Right cardiac atrium (tissue), 5 donors: ENCODE measurements at places on chromosomes 7 and 10.

- no peak for DNase-seq
These were observed 21.3 kb downstream of the STMP1 start for GRCh38 chr7:135683609-135684008.

DNA sequence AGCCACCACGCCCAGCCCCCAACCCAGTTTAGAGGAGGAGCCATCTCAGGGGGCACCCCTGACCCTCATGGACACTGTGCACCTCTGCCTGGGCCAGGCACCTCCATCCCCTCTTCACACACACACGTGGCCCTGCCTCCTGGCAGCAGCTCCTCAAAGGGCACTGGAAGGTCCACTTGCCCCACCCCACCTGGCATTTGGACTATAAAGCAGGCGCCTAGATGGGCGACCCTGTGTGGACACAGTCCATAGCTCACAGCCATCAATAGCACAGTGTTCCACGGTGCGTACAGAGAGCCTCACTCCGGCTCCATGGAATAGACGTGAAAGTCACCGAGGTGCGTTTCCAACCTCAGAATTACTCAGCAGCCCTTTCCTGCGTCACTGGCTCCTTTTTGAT lies 41.0 kb downstream of the FKBP6 start:
- no peak for DNase-seq

- no peak for DNase-seq
These were observed 20.5 kb upstream of the GNAI1 start for GRCh38 chr7:80114159-80114558.

DNA sequence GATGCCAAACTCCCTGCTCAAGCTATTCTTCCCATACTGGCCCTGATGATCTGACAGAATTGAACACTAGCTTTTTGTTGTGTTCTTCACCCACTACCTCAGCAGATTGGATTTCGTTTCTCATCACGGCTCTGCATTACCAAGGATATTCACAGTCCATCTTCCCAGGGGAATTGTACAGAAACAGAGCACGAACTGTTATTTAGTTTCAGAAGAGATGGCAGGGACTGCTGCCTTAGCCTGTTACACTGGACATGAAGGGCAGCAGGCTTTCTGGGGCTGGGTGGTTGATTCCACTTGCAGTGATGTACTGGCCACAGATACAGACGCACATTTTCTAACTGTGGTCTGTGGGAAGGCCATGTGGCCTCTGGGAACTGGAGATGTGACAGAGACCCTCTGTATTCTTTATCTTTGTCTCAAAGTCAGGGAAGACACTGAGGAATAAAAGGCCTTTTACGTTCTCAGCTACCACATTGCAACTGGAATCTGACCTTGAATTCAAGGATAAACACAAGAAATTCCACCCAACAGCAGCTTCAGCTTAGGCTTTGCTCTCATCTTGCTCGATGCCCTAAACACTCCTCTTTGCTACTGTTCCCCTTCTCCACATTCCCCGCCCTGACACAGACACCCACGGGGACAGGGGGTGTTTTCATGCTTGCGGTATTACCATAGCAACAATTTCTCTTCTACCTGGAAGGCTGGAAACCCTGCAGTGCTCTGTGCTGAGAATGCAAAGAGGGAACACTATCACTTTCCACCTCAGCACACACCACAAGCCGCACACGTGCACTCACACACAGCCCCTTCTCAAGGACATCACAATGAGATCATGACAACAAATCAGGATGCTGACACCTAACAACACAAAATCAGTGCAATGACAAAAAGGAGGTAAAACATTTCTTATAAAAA lies 81.7 kb downstream of the RNF216 start:
- no peak for DNase-seq

GRCh38 chr7:17934612-17935240 lies 5.6 kb downstream of the SNX13 start:
- DNase-seq: no peak

- no peak for DNase-seq
These were observed 27.3 kb upstream of the CALD1 start for GRCh38 chr7:134752006-134752760.

DNA sequence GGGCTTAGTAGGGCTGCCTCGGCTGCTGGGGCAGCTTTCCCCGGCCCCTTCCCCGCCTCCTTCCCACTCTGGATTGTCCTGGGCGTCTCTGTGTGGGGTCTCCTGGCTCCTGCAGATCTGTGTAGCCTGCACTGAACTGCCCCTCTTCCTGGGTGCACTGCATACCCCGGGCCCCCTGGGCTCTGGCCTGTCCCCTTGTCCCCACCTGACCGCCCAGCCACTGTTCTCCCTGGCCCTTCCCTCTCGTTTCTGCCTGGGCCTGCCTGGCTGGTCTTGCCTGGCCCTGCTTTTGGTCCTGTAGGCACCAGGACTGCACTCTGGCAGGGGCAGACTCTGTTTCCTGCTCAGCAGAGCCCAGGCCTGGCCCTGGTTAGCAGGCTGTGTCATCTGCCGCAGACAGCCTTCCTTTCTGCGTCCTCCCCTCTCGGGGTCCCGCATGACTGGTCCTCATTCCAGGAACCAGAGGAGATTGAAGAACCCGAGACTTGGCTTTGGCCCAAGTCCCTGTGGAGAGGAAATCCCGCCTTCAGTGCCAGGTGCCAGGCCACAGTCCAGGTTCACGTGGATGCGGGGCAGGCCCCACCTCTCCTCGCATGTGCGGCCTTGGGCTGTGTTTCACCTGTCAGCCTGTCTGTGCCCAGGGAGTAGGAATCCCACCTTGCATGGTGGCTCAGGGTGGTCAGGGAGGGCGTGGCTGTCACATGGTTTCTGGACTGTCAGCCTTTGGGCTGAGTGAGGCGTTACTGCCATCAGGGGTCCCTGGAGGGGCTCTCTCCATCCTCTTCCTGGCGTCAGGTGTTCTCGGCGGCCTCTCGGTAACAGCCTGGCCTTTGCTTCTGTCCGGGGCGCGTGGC lies 9.2 kb downstream of the INPP5A start:
- peak; percentile 51 for DNase-seq

DNA sequence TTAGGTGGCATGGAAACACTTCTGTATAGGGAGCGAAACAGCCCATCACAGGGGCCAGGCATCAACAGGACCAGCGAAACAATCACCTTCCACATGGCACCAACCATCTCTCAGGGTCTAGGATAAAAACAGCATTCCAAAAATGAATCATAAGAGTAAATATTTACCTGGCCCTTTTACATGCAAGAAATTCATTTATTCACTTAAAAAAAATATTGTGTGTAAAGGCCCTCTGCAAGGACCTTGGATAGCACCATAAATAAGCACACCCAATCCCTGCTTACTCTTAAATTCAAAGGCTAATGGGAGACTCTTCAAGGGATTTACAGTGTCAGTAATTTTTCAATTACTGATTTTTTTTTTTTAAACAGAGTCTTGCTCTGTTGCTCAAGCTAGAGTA lies 25.4 kb downstream of the CPVL start:
- DNase-seq: no peak

GRCh38 chr7:41096917-41097316 lies 606.0 kb downstream of the INHBA start:
- no peak for DNase-seq

GRCh38 chr7:112819536-112819935 lies 29.3 kb upstream of the TMEM168 start:
- DNase-seq: no peak

GRCh38 chr7:120793213-120793936 lies 64.6 kb downstream of the TSPAN12 start:
- no peak for DNase-seq

- DNase-seq: no peak
These were observed 11.6 kb upstream of the NKX2-3 start for GRCh38 chr10:99520847-99521764.

DNA sequence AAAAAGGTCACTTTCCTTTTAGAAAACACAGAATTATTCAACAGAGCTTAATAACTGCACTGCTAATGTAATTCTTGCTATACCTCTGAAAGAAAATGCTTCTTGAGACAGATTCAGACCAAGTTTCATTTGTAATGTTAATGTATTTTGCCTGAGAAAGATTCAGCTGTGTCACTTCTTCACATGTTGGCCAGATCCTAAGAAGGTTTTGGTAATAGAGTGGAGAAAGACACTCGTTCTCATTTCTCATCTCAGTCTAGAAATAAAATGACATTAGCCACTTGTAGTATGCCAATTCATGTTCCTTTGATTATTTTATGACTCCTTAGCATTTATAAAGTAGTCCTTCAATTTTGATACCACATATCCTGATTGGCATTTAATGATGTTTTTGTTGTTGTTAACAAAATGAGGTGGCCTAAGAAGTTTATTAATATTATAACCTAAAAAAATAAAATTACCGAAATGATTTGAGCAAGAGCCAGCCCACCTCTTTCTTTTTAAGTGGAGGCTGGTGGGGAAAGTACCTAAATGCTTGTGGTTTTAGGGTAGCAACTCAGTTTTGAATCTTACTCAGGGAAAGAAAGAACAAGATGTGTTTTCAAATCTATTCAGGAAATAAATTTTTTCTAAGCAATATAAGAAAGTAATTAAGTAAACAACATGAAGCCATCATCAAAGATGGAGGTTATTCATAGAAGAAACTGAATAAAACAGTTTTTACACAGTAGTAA lies 16.4 kb upstream of the ELAPOR2 start:
- no peak for DNase-seq

DNA sequence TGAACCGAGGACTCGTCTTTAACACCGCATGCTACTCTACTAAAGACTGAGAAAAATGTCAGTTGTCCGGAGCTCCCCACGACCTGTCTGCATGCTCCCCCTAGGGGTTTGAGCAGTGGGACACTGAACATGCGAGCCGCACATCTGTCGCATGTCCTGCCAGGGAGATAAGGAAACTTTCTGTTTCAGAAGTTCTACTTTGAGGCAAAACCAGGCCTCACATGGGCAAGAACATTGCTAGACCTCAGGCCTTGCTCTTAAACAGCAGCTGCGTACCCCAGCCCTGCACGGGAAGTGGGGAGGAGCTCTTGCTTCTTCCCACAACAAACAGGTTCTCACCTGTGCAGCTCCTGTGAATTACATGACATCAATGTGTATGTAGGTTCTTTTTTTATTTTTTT lies 30.3 kb upstream of the HERPUD2 start:
- no peak for DNase-seq

- peak; percentile 94 for DNase-seq
These were observed 99.4 kb downstream of the CTBP2 start for GRCh38 chr10:125060826-125061556.

GRCh38 chr10:71964098-71964742 lies at the start of gene CHST3:
Gene CHST3, plus strand, starts transcription at chr10:71964395. Its CDS starts 41,448 bp downstream, at chr10:72005843.
- peak; percentile 94 for DNase-seq

GRCh38 chr10:112679392-112679791 lies 232.4 kb downstream of the VTI1A start:
- no peak for DNase-seq

- no peak for DNase-seq
These were observed 81.4 kb upstream of the ADAM12 start for GRCh38 chr10:126469692-126470091.

- DNase-seq: peak; percentile 36
These were observed 36.8 kb upstream of the CDC14C start for GRCh38 chr7:48887500-48887899.

DNA sequence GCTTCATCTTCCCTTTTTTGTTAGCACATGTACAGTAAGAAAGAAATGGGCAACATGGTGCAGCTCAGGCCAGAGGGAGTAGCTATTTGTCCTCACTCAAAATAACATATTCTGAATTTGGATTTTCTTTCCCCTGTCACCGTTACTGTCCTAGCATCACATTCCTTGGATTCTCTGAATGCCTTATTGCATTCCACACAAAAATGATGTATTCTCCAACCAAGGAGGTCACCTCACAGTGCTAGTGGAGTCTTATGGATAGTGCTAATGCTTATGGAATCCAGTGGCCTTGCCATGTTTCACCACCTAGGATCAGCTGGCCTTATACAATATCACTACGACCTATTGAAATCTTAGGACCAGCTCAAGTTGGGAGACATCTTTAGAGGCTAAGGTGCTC lies 7.2 kb downstream of the PRSS58 start:
- no peak for DNase-seq

DNA sequence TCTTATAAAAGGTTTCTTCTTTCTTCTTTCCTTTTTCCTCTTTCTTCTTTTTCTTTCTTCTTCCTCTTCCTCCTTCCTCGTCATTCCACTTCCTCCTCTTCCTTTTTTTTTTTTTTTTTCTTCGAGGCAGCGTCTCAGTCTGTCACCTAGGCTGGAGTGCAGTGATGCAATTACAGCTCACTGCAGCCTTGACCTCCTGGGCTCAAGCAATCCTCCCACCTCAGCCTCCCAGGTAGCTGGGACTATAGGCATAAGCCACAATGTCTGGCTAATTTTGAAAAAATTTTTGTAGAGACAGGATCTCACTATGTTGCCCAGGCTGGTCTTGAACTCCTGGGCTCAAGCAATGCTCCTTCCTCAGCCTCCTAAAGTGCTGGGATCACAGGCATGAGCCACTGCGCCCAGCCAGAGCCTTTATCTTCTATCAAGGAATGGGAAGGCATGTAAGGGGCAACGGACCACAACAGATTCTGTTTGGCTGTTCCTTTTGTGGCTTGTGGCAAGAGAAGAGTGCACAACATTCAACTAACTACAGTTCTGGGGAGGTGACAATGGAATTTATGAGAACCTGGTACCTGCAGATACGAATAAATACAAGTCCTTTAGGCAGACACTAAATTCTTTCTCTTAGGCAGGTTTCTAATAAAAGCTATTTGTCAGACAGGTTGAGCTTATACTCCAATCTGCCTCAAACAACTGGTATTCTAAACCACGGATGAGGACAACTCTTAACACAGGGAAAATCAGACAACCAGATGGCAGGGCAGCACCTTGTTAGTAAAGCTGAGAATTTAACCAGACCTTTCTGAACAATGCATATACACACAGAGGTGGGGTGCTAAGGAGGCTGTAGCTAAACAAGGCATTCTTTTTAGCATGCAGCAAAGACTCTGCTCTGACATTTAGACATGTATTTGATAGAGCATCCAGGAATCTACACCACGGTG lies 100.3 kb downstream of the DOCK4 start:
- no peak for DNase-seq

GRCh38 chr10:10361301-10361885 lies 656.3 kb upstream of the CELF2 start:
- no peak for DNase-seq

- no peak for DNase-seq
These were observed 572.9 kb upstream of the PFKP start for GRCh38 chr10:2494399-2494798.

- DNase-seq: no peak
These were observed 31.7 kb upstream of the DNMBP start for GRCh38 chr10:100041306-100042002.

DNA sequence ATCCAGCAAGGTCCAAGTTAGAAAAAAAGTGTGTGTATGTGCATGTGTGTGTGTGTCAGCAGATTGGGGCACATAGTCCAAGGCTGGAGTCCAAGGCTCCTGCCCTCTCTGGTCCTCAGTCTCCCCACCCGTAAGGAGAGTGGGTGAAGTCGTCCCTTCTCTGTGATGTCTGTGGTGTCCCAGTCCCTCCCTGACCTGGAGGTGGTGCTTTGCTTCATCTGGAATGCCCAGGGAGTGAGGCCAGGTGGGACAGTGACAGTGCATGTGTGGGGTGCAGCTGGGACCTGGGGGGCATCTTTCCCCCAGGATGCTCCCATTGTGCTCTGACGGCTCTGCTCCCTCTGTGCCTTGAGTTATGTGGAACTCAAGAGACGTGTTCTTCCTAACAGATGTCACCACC lies 18.0 kb downstream of the AQP1 start:
- DNase-seq: peak; percentile 4
